ENCODE measurements at places on chromosomes 7 and 10. TPM values are rescaled to one million over a fixed set of nuclear protein-coding genes. Genes with fewer than 3 reads are reported as not detected.

DNA sequence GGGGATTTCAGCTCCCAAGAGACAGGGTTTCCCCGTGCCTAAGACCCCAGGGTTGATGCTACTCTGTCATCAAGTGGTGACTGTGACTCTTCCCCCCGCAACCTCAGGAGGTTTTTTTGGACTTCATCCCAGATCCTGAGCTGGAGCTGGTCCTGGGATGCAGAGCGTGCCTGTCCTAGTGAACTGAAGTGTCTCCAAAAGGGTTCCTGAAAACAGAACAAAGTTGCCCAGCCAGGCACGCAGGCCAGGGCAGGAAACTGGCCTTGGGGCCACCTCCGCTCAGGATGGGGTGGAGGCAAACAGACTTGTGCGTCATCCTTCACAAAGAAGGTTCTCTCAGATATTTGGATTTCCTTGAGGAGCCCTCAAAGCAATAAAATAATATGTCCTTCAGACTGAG, 118.9 kb downstream of the ITIH5 start:
- no peak overlapping the region for H3K27ac ChIP-seq
- H3K36me3 ChIP-seq = no peaks in the 10 kb centered on the region
- H3K4me1 ChIP-seq = no peaks in the 10 kb centered on the region

PPP1R3A gene
- total RNA-seq = not detected

GRCh38 chr7:29192811-29193210, 1.8 kb upstream of the CHN2 start:
- no peaks in the 10 kb centered on the region for H3K36me3 ChIP-seq
- no peak overlapping the region for H3K27ac ChIP-seq
- no peaks in the 10 kb centered on the region for H3K27me3 ChIP-seq
- no peak overlapping the region for H3K4me3 ChIP-seq
- H3K4me1 ChIP-seq = peaks cover 15% of the 10 kb centered on the region

GRCh38 chr7:151856098-151856497, 20.8 kb downstream of the PRKAG2 start:
- H3K27me3 ChIP-seq = no peaks in the 10 kb centered on the region
- H3K4me3 ChIP-seq = no peak overlapping the region
- H3K27ac ChIP-seq = no peak overlapping the region

- H3K4me3 ChIP-seq = no peak overlapping the region
- no peaks in the 10 kb centered on the region for H3K27me3 ChIP-seq
- H3K4me1 ChIP-seq = no peaks in the 10 kb centered on the region
- H3K36me3 ChIP-seq = no peaks in the 10 kb centered on the region
- H3K27ac ChIP-seq = no peak overlapping the region
Measured at GRCh38 chr7:23232966-23233365, 13.6 kb upstream of the GPNMB start.
